ENCODE measurements at places on chromosomes 5 and 9.

GRCh38 chr9:101485924-101486692 is 47.5 kb upstream of the RNF20 start:
- DNase-seq, result peak; percentile 56

DNA sequence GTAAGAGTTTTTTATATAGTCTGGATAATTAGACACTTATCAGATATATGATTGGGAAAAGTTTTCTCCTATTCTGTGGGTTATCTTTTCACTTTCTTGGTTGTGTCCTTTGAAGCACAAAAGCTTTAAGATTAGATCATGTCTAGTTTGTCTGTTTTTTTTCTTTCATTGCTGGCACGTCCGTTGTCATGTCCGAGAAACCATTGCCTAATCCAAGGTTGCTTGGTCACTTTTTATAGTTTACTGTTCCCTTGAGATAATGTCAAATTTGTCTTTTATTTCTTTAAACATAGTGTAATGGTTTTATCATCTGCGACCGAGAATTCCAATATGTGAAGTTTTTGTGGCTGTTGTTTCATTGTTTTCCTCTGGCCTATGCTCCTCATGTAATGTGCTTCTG is 28.8 kb downstream of the GARNL3 start:
- no peak for DNase-seq

DNA sequence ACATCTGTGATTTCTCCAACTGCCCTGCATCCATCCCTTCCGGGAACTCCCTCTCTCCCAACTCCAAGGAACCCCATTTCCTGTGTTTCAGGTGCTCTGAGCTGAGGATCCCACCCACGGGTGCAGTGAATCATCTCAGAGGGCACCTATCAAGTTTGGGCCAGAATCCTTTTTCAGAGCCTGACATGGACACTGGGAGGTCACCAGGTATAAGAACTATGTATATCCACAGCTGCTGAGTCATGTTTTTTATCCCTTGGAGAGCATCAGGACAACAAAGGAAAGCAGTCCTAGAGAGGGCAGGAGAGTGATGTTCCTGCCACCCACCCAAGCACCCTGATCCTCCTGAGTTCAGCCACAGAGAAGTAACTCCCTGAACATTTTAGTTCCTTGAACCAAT is 3.8 kb downstream of the MED27 start:
- DNase-seq, result no peak

DNA sequence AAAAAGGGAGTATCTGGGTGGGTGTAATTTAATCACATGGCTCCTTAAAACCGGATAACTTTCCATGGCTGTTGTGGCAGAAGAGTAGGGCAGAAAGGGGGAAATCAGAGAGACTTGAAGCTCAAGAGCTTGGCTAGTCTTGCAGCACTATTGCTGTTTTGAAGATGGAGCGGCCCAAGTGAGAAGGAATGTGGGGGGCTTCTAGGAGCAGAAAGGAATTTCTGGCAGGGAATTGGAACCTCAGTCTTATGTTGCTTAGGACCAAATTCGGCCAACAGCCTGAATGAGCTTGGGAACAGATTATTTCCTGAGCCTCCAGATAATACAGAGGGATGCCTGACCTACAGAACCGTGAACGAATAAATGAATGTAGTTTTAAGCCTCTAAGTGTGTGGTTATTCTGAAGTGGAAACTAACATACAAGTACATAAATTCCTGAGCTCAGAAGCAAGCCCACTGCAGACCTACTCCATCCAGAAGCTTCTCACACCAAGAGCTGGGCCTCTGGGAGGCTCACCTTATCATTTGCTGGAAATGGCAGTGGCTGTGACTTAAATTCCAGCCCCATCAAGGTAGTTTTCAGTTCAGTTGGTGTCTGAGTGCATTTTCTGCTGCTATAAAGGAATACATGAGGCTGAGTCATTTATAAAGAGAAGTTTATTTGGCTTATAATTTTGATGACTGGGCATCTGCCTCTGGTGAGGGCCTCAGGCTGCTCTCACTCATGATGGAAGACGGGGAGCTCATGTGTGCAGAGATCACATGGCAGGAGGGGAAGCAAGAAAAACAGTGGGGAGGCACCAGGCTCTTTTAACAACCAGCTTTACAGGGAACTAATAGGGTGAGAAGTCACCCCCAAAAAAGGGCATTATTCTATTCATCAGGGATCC is 15.3 kb upstream of the TMEM174 start:
- no peak for DNase-seq

DNA sequence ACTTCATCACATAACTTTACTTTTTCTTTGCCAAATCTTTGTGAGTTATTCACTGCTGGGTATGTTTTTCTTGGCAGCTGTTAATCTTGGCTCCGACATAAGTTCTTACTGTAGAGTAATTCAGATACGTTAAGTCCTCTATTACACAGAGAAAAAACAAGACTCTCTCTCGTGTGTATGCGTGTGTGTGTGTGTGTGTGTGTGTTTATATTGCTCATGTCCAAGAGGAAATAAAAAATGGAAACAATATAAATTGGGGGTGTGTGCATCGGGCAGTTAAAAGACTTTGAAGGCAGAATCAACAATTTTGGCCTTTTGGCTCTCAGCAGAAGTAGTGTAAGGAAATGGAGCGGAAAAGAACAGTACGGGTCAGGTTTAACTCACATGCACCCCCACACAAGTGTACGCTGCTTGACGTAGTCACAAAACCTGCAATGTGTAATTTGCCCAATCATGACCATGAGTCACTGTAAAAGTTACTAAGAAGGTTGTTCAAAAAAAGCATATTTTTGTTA is 67.2 kb upstream of the IFNE start:
- peak; percentile 98 for DNase-seq

DNA sequence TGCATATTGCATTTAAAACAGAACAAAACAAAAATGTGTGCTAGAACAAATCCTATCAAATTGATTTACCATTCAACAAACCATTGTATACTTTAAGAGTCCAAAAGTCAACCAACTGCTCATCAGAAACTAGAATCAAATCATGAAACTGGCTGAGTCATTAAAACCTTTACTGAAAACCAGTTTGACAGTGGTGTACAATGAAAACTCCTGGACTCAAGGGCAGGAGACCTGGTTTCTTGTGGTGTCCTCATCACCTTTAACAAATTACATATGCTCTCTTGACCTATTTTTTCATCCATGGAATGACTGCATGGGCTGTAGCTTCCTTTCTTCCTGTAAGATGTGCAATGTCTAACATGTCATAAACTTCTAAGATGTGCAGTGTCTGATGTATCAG is 315.3 kb upstream of the SLC30A5 start:
- DNase-seq, result no peak

- peak; percentile 26 for DNase-seq
Measured at GRCh38 chr9:84121991-84122523, 141.5 kb downstream of the RMI1 start.
